Keratinocyte (primary cell): ENCODE measurements at places on chromosomes 6 and 20. TPM values are rescaled to one million over a fixed set of nuclear protein-coding genes. Genes with fewer than 3 reads are reported as not detected.

DNA sequence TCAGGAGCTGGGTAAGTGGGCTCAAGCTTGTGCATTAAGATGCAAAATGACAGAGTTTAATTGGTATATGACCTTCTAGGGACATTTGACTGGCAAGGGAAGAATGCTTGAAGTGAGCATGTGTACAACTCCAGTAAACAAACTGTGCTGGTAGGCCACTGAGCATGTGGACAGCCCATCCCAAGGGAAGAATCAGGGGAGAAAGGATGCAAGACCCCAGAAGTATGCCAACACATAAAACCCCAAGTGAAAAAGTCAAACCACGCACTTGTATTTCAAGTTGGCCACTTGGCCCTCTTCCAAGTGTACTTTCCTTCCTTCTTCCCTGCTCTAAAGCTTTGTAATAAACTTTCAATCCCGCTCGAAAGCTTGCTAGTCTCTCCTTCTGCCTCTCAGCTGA is 10.4 kb upstream of the THBD start:
- no peaks in the 10 kb centered on the region for H3K27me3 ChIP-seq
- no peaks in the 10 kb centered on the region for H3K4me1 ChIP-seq
- no peak for DNase-seq
- H3K27ac ChIP-seq: no peak overlapping the region

- peaks cover 13% of the 10 kb centered on the region for H3K27me3 ChIP-seq
- no peaks in the 10 kb centered on the region for H3K4me1 ChIP-seq
- no peaks in the 10 kb centered on the region for H3K36me3 ChIP-seq
- H3K27ac ChIP-seq: no peak overlapping the region
- no peak for DNase-seq
- H3K4me3 ChIP-seq: no peak overlapping the region
Observed at GRCh38 chr20:63087872-63088680, 81.3 kb upstream of the BHLHE23 start.

- H3K36me3 ChIP-seq: no peaks in the 10 kb centered on the region
- no peak overlapping the region for H3K27ac ChIP-seq
- H3K4me1 ChIP-seq: peaks cover 7% of the 10 kb centered on the region
- no peaks in the 10 kb centered on the region for H3K27me3 ChIP-seq
Observed at GRCh38 chr6:116217069-116217468, 36.8 kb downstream of the TSPYL4 start.

GRCh38 chr6:34985236-34985635 is 96.2 kb downstream of the ANKS1A start:
- peaks cover 11% of the 10 kb centered on the region for H3K36me3 ChIP-seq
- no peak overlapping the region for H3K4me3 ChIP-seq
- no peaks in the 10 kb centered on the region for H3K4me1 ChIP-seq

- H3K4me3 ChIP-seq: no peak overlapping the region
- no peak overlapping the region for H3K27ac ChIP-seq
Observed at GRCh38 chr6:90976341-90976740, 389.5 kb upstream of the MAP3K7 start.

DNA sequence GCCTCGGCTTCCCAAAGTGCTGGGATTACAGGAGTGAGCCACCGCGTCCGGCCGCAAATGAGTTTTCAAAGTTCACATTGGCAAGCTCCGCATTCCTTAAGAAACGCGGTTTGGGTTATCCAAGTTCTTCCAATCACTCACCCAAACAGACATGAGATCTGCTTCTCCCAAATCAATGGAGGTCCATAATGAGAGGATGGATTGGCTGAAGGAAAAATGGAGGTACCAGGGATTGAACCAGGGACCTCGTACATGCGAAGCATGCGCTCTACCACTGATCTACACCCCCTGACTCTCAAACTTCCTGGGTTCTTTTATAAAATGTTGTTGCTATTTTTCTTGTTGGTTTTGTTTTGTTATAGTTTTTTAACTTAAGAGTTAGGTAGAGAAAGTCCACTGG is 170.0 kb downstream of the GPX5 start:
- H3K36me3 ChIP-seq: no peaks in the 10 kb centered on the region
- H3K4me1 ChIP-seq: peaks cover 17% of the 10 kb centered on the region
- H3K4me3 ChIP-seq: peak overlapping the region; percentile 38
- peaks cover 12% of the 10 kb centered on the region for H3K27me3 ChIP-seq

- peak overlapping the region; percentile 47 for H3K27ac ChIP-seq
- H3K27me3 ChIP-seq: no peaks in the 10 kb centered on the region
- H3K4me3 ChIP-seq: peak overlapping the region; percentile 62
Observed at GRCh38 chr6:10383331-10384090, 31.4 kb downstream of the TFAP2A start.

DNA sequence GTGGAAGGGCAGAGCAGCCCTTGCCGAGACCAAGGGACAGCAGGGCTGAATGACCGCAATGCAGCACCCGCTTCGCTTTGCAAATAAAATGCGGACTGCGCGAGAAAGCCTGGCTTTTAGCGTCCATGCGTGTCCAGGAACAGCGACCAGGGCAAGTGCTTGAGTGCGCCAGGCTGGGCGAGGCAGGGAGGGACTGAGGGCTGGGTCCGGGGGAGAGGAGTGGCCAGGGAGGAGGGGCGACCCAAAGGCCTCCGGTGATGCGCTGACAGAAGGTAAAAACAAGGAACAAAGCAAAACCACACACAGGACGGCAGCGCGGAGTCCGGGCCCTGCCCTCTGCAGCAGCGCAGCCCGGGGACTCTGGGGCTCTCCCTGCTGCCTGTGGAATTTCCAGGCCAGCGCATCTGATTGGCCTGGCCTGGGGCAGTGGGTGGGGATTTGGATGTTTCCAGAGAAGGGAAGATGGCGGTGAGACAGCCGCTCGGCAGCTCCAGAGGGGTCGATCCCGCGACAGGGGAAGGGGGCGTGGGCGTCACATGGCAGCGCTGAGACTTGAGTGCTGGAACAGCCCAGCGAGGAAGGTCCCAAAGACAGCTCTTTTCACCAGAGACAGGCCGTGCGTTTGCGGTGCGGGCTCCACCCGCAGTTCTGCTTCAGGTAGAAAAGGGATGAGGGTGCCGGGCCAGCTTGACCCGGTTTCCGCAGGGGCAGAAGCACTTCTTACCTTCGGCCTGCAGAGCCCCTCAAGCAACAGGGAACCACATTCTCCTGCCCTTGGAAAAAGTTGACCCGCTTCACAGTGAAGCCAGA is 51.8 kb downstream of the SSR1 start:
- no peaks in the 10 kb centered on the region for H3K27me3 ChIP-seq
- DNase-seq: peak; percentile 42
- no peaks in the 10 kb centered on the region for H3K36me3 ChIP-seq
- peak overlapping the region; percentile 75 for H3K27ac ChIP-seq

DNA sequence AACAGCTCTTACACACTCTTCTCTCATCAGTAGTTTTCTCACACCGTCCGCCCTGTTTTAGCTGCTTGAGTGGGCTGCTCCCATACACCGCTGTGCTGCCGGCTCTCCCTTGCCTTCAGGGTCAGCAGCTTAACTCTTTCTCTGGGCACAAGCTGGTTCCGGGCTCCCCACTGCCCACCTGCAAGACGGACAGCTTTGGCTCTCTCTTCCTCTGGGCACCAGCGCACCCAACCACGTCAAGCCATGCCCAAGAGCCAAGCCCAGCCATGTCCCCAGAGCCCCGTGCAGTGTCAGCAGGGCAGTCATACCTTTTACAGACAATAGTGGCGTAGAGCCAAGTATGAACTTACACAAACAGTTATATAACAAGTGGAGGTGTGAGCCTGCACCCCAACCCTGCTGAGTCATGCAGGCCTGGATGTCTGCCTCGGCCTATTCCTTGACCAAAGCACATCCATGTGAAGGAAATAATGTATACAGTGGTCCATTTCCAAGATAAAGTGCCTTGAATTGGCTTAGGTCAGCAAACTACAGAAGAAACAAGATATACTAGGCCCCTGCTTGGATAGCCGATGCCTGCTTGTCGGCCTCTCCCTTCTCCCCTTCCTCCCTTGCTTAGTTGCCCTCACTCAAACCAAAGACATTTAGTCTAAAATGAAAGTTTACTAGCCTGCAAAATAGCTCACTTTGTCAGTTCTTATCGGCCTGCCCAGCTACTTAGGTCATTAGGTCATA is 89.3 kb downstream of the JPH2 start:
- H3K27ac ChIP-seq: no peak overlapping the region
- peaks cover 10% of the 10 kb centered on the region for H3K4me1 ChIP-seq
- DNase-seq: no peak
- H3K4me3 ChIP-seq: no peak overlapping the region

DNA sequence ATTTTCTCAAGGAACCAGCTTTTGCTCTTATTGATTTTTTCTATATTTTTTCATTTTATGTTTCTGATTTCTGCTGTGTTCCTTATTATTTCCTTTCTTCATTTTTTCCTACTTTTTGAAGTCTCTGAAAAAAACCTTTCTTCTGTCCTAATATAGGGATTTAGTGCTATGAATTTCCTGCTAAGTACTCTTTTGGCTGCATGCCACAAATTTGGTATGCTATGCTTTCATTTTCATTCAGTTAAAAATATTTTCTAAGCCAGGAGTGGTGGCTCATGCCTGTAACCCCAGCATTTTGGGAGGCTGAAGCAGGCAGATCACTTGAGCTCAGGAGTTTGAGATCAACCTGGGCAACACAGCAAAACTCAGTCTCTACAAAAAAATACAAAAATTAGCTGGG is 30.6 kb downstream of the SIRPD start:
- peaks cover 4% of the 10 kb centered on the region for H3K4me1 ChIP-seq
- no peak overlapping the region for H3K27ac ChIP-seq
- H3K27me3 ChIP-seq: no peaks in the 10 kb centered on the region
- H3K36me3 ChIP-seq: no peaks in the 10 kb centered on the region

DNA sequence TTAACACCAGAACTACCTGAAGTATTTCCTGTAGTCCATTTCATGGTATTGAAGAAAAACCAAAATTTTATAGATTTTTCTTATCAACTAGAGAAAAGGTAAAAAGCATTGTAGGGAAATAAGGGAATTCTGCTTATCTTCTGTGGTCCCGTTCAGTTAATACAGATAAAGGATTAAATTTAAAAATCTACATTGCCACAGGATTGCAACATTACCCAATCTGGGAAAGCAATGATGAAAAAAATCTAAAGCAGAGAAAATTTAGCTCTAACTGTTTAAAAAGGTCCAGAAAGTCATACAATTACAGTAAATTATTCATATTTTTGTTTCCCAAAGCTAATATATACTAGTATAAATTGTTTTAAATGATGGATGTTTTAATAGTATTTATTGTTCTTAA is 18.0 kb downstream of the POLH start:
- no peak for DNase-seq
- H3K36me3 ChIP-seq: peaks cover 19% of the 10 kb centered on the region
- no peak overlapping the region for H3K27ac ChIP-seq
- no peaks in the 10 kb centered on the region for H3K27me3 ChIP-seq

DNA sequence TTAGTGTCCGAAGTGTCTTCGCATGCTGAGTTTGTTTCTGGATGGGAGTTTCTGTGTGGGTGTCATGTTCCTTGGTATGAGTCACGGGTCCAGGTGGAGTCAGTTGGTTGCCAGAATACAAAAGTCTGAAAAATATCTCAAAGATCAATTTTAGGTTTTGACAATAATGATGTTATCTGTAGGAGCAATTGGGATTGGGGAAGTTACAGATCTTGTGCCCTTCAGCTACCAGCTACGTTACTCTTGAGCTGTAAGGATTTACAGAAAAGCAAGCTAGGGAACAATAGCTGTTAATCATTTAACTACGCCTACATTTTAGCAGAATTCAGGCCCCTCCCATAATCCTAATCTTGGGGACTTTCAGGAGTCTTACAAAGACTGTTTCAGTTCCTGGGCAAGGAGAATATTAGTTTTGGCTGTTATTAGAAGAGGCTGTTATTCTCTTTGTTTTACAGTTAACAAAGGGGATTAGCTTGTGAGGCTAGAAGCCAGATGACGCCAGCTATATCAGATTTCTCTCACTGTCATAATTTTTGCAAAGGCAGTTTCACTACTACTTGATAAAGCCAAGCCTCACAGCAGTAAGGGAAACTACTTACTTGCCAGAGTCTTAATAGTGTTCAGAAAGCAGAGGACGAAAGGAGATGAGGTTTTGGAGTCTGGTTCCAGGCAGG is 15.4 kb upstream of the SLC22A16 start:
- H3K27ac ChIP-seq: peak overlapping the region; percentile 28
- H3K4me1 ChIP-seq: peaks cover 14% of the 10 kb centered on the region
- H3K36me3 ChIP-seq: no peaks in the 10 kb centered on the region
- no peak overlapping the region for H3K4me3 ChIP-seq
- peaks cover 2% of the 10 kb centered on the region for H3K27me3 ChIP-seq
- no peak for DNase-seq

- H3K4me3 ChIP-seq: no peak overlapping the region
- no peaks in the 10 kb centered on the region for H3K36me3 ChIP-seq
- DNase-seq: no peak
- peaks cover 12% of the 10 kb centered on the region for H3K4me1 ChIP-seq
Observed at GRCh38 chr6:81981812-81982211, 229.3 kb upstream of the TENT5A start.

DNA sequence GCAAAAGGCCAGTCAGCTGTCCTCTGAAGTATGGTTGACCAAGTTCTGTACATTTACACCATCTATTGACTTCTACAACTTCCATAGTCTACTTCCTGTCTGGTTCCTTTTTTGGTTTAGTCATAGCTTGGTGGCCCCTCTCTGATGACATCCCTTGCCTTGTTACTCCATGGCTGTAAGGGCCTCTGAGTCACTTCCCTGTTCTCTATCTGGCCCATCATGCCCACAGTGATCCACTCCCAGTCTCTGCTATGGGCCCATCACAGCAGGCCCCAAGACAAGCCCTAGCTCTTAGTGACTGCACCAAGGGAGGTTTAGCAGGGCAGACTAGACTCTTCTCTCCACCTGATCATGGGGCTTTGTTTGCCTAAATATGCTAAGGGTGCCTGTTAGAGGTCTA is 441.6 kb downstream of the HACE1 start:
- DNase-seq: no peak
- no peak overlapping the region for H3K4me3 ChIP-seq
- no peak overlapping the region for H3K27ac ChIP-seq
- H3K27me3 ChIP-seq: no peaks in the 10 kb centered on the region
- no peaks in the 10 kb centered on the region for H3K4me1 ChIP-seq
- H3K36me3 ChIP-seq: no peaks in the 10 kb centered on the region

GRCh38 chr6:88708197-88708744 is 255.1 kb downstream of the RNGTT start:
- H3K27ac ChIP-seq: no peak overlapping the region
- H3K27me3 ChIP-seq: no peaks in the 10 kb centered on the region
- no peak overlapping the region for H3K4me3 ChIP-seq
- DNase-seq: no peak

- H3K27ac ChIP-seq: no peak overlapping the region
- H3K36me3 ChIP-seq: no peaks in the 10 kb centered on the region
- peak overlapping the region; percentile 61 for H3K4me3 ChIP-seq
- peaks cover 24% of the 10 kb centered on the region for H3K4me1 ChIP-seq
- no peak for DNase-seq
Observed at GRCh38 chr20:45834797-45835161, 1.2 kb downstream of the SNX21 start.

Gene WFDC5
- 2.4 to 11.7 TPM (median 5.1 TPM) in 3 replicates for polyA plus RNA-seq

Gene DDX43
- 0.14 to 0.33 TPM (median 0.15 TPM) in 3 replicates for polyA plus RNA-seq

Gene ADGRF5
- polyA plus RNA-seq: 0.01 TPM in 1 of 3 replicates, not detected in the others

Gene SGK2
- 0.12 to 0.23 TPM in 2 of 3 replicates, not detected in the other for polyA plus RNA-seq

Gene ZC3H12D
- 0.03 to 0.04 TPM in 2 of 3 replicates, not detected in the other for polyA plus RNA-seq

Gene CENPQ
- 2.6 to 7.5 TPM (median 3.6 TPM) in 3 replicates for polyA plus RNA-seq

Gene TOX2
- polyA plus RNA-seq: 0.04 to 0.76 TPM (median 0.20 TPM) in 3 replicates

Gene TAAR2
- not detected in 3 replicates for polyA plus RNA-seq

Gene ANKEF1
- 7.7 to 12.4 TPM (median 10.0 TPM) in 3 replicates for polyA plus RNA-seq

Gene PGC
- polyA plus RNA-seq: not detected in 3 replicates

Gene RPP40
- 9.7 to 12.4 TPM (median 11.7 TPM) in 3 replicates for polyA plus RNA-seq

Gene ITPR3
- 43.3 to 78.0 TPM (median 45.0 TPM) in 3 replicates for polyA plus RNA-seq

Gene POU5F1
- polyA plus RNA-seq: 1.0 to 1.6 TPM (median 1.6 TPM) in 3 replicates

Gene IL17A
- not detected in 3 replicates for polyA plus RNA-seq
